ENCODE measurements at places on chromosomes 2 and 18.

- no peak for DNase-seq
These were observed 61.8 kb downstream of the SEMA4F start for GRCh38 chr2:74715880-74716279.

DNA sequence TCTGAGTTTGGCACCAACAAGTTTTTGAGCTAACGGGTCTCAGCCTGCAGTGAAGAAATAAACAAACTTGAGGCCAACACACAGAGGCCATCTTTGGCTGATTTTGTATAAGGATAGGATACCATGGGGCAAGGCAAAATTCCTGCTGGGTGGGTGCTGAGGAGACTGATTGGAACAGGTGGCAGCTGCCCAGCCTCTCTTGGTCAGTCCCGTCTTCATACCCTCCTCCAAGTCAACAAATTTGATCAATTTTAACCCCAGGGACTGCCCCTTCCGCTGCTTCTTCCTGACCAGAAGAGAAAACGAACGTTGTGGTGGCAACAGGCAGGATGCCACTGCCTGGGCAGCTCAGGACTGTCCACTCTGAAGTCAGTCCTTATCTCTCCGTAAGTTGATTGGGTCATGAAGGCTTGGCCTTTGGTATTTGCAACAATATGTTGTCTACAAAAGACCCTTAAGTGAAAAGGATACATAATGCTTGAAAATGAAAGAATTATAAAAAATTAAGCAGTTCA is 139.3 kb downstream of the SPP2 start:
- no peak for DNase-seq

DNA sequence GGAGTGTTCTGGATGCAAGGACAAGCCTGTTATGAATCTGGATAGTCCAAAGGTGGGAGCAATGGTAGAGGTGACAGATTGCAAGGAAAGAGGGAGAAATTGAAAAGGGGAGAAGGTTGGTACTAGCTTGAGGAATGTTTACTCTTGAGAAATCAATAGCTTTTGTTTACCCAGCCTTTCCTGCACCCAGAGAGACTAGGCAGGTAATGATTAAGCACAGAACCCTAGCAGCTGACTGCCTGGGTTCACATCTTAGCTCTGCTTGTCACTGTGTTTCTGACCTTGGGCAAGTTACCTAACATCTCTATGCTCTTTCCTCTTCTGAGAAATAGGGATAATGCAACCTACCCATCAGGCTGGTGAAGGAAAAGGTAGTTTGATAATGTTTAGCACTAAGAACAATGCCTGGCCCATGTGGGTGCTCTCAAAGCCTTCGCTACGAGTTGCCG is 178.6 kb downstream of the MGAT5 start:
- no peak for DNase-seq

GRCh38 chr2:174342686-174343342 is 8.1 kb downstream of the SP9 start:
- no peak for DNase-seq

DNA sequence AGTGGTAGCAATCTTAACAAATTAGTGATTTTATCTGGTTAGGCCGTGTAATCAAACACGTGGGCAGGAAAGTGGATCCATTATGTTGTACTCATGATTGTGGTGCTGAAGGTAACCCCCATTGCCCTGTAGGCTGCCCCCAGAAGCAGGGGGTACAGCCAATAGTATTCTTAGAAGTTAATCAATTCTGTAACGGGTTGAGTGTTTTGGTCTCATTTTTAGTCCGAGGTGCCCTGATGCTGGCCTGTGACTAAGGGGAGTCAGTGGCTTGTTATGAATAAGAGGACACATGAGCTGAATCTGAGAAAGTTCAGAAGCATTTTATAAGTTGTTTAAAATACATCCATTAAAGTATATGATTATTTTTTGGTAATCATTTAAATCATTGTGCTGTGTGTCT is 8.6 kb downstream of the EPAS1 start:
- no peak for DNase-seq

DNA sequence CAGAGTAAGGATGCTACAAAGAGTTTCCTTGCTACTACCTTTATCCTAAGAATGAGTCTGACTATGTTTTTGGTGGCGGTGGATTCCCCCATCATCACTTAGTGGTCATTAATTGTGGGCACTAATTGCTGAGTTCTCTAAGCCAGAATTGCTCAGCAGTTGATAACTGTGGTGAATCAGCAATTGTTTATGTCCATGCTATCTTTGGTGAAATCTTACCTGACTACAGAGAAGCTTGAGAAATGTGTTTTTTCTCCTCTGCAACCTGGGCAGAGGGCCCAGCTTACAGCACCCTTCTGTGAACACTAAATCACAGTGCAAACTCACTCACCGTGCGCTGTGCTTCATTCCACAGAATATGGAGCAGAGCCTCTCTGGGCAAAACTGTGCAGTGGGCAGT is 683.6 kb downstream of the CNTNAP5 start:
- DNase-seq, result no peak

GRCh38 chr18:6107794-6108193 is 212.5 kb upstream of the TMEM200C start:
- DNase-seq, result no peak

DNA sequence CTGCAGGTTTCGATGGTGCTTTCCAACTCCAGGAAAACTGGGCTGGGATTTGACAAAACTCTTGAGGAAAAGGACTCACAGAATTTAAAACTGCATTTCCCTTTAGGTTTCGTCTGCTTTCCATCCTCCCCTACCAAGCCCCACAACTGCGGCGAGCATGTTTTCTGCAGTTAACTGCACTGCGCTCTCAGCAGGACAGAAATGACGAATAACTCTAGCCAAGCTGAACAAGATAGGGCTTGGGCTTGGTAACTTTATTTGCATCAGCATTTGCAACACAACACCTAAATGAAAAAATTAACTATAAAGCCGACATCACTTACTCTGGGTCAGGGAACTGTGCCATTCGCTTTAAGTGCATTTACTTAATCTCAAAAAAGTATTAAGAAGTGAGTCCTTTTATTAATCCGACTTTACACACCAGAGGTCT is 669 bp upstream of the PIKFYVE start:
- peak; percentile 27 for DNase-seq

DNA sequence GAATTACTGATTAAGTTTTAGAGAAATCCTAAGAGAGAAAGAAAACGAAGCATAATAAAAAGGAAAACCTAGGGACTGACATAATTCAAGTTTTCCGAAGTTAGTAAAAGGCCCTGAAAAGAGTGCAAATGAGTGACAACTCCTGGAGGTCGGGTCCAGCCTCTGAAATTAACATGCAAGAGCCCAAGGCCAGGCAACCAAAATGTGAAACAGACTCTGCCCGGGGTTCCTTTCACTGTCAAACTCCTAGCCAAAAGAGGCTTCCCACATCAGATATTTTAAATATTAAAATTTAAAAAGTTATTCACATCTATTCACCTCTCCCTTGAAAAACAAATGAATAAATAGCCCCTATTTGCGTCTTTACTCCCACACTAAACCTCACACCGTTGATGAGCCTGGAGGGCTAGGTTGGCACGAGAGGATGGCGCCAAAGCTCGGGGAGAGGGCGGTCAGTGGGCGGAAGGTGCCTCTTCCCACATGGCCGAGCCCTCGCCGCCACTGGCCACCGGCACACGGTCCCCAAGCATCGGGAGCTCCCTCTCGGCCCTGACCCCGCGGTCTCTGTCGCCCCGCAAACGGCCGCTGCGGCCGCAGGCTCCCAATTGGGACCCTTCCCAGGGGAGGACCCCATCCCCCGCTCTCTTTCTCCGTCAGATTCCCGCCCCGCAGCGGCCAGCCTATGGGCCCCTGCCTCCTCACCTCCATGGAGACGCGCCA is 630 bp downstream of the PPM1G start:
- DNase-seq, result peak; percentile 51
